Anterior cingulate cortex (tissue), 58 donors: ENCODE measurements at places on chromosomes 3 and 15.

- DNase-seq, result no peak
Observed at GRCh38 chr15:52069559-52069958, 43.0 kb downstream of the BCL2L10 start.

DNA sequence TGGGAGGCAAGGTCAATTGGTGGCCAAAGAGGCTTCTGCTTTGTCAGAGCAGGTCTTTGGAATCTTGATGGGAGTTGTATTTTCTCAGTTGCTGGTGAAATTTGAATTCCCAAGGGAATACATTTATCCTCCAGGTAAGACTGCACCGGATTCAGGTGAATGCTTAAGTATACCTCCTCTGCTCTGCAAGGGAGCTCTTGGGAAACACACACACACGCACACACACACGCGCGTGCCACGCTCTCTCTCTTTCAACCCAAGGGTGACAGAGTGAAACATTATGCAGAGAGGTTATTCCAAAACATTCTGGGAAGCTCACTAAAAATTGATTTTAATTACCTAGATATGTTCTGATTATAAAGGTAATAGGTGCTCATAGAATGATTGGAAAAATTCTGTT is 33.7 kb downstream of the ST6GAL1 start:
- no peak for DNase-seq

DNA sequence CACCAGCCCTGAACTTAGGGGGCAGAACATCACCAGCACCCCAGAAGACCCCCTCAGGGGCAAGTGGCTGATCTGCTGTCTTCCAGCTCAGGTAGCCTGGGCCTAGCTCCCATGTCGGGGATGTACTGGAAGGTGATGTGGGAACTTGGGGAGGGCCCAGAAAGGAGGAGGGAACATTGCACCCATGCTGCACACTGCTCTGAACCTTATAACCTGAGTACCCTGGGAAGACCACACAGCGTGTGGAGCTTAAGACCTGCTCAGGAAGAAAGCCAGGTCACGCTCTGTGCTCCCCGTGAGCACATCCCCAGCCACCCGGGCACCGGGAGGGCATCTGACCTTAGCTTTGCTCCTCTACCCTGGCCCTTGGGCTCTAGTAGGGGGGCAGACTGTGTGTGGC is 159.4 kb downstream of the ATP10A start:
- no peak for DNase-seq

GRCh38 chr15:71657141-71657540 is 153.2 kb upstream of the NR2E3 start:
- DNase-seq, result no peak

DNA sequence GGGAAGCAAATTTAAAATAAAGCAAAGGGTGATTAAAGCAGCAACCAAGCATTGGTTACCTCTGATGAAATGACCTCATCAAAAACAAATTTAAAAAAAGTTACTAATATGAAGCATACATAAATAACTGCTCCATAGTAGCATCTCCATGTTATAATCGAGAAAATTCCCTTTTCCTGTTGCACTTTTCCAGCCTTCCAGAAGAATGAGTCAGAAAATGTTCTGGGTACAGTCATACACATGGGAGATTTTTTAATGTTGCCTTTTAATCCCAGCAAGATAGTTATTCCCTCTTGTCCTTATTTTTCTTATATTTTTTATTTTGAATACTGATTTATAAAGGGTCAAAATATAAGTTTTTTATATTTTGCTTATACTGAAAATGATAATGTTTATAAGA is 2.6 kb upstream of the TMCO5A start:
- DNase-seq, result no peak
